GM12878 (cell line): ENCODE measurements at places on chromosomes 1 and 21.

DNA sequence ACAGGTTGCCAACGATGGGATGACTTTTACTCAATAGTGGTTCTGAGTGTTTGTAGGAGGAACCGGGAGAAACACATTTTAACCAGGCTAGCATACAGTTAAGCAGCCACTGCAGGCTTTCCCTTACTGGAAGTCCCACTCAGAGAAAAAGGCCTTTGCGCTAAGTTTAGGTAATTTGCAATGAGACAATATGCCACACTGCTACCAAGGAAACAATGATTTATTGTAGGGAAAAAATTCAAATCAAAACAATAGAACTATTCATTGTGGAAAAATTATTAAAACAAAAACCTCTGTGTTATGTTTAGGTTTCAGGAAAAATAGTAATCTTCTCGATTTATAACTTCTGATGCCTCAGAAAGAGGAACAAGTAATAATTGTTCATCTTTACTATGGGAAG, 51.4 kb upstream of the CR2 start:
- no peak for DNase-seq

DNA sequence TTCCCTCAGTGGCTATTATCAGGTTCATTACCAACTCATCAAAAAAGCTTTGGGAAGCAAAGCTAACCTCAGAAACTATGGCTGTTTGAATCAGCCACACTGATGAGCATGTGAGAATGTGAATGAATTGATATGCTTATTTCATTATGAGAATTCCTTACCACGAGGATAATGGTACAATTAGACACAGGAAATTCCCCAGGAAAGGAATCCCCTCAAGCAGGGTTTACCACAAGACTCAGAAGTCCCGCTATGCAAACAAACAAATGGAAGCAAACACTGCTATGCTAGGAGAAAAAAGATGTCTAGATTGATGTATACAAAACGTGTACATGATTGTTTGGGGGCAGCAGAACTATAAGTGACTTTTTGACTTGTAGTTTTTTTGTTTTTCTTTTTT, 205.0 kb downstream of the HMCN1 start:
- DNase-seq, result no peak

- DNase-seq, result no peak
Observed at GRCh38 chr1:54813485-54814125, 12.5 kb upstream of the TTC22 start.

GRCh38 chr1:229579059-229579673, 20.7 kb upstream of the ABCB10 start:
- DNase-seq, result peak; percentile 41

DNA sequence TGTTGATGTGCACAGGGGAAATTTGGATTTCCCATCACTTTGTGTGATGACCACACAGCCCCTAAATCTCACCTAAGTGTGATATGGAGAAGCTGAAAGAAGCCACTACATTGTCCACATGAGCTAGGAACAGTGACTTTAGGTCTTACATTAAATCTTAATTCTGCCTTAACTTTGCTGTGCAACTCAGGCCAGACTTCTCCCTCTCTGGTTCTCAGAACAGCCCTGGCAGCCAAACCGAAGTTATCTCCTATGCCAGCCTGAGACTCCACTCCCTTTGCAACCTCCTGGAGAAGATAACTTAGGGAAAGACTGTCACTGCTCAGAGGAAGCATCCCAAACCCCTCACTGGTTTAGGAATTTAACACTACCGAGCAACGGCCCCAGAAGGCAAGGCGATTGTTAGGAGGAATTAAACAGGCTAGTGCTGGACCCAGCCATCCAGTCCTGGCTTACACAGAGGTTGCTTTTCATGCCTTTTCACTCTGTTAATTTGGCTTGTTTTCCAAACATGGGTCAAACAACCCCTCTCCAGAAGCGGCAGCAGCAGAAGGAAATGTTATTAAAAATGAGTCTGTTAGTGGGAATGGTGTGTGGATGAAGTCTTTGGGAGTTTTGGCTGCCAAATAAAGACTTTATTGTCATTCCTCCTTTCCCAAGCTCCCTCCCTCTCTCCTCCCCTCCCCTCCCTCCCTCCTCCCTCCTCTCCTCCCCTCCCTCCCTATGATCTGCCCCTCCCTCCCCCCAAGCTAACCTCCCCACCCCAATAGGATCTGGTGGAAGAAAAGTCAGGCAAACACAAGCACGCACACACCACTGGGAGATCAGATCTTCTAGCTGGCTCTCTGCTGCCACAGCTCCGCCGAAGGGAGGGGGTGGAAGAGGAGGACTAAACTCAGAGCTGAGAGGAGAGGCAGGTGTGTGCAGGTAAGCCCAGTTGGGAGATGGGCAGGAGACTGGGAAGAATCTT, at the start of gene PRELP:
Gene PRELP, plus strand, starts transcription at position 795 of the 970 bp plus-strand sequence. CDS start 7,379 bp downstream, outside the sequence.
- no peak for DNase-seq

- DNase-seq, result no peak
Observed at GRCh38 chr1:201678264-201679101, 139.6 kb downstream of the NAV1 start.

GRCh38 chr21:38228115-38228514, 28.7 kb upstream of the KCNJ15 start:
- DNase-seq, result no peak

DNA sequence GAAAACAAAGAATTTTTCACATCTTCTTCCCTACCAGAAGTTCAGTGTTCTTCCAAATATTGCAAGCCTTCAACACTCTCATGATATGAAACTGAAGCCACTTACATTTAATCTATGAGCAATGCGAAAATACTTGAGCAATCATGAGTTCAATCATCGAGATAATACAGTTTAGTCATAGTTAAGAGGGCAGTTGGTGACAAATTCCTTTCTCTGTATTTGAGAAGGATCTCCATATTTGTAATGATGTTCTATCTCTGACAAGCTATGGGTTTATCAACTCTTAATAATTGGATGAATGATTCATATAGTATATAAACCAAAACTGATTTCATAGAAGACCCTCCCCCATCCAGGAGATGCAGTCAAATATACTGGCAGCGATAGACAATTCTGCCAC, 29.7 kb upstream of the PYHIN1 start:
- no peak for DNase-seq

DNA sequence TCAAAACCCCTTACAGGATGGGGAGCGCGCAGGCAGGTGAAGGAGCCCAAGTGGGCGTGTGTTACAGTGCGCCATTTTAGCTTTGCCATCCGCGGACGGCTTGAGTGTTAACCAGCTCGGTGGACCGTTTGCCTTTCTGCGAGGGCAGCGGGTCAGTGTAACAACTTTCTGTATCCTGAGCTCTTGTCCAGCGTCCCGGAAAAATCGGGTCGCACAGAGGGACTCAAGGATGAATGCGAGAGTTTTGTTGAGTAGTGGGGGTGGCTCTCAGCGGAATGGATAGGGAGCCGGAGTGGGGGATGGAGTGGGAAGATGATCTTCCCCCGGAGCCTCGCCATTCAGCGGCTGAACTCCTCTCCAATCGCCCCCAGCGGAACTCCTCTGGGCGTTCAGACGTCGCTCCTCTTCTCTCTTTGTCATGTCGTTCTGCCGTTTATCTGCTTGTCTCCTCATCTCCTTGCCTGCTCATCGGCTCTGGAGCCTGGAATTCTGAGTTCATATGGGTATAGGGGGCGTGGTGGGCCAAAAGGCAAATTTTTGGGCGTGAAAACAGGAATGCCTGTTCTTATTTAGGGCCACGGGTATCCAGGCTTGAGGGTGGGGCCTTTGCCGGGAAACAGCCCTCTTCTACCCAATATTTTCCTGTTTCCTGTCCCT, 295.4 kb downstream of the CTH start:
- no peak for DNase-seq

DNA sequence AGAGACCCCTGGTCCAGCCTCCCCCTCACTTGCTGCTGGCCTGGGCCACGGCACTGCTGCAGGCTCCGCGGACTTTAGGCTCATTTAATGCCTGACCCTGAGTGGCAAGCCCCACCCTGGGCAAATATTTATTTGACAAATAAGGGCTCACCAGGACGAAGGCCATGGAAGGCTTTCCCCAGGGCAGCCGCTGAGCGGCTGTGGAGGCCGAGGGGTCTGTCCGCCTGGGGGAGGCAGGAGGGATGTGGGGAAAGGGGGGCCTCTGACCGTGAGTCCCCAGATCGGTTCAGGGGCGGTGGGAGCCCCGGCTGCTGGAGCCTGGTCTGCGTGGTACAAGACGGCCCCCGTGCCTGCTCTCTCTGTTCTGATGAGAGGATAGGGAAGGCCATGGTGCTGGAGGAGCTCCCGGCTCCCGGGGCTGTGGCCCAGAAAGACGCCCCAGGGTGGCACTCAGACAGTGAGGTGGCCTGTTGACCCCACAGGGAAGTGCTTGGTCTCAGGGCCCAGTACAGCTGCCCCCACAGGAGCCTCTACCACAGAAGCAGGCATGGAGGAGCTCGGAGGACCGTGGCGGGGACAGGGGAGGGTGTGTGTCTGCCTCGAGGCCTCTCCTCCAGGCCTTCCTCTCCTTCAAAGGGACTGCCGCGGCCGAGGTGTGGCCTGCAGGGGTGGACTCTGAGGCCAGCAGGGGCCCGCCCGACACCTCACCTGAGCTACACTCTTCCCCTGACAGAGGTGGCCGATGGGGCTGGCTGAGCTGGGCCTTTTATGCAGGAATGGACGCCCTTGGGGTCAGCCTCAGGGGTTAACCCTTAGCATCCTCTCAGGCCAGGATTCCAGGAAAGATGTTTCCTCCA, 9.1 kb upstream of the C1orf159 start:
- no peak for DNase-seq

GRCh38 chr1:229114315-229114714, 156.6 kb upstream of the RAB4A start:
- DNase-seq, result no peak

- DNase-seq, result no peak
Observed at GRCh38 chr1:8831340-8831739, 13.9 kb upstream of the RERE start.

DNA sequence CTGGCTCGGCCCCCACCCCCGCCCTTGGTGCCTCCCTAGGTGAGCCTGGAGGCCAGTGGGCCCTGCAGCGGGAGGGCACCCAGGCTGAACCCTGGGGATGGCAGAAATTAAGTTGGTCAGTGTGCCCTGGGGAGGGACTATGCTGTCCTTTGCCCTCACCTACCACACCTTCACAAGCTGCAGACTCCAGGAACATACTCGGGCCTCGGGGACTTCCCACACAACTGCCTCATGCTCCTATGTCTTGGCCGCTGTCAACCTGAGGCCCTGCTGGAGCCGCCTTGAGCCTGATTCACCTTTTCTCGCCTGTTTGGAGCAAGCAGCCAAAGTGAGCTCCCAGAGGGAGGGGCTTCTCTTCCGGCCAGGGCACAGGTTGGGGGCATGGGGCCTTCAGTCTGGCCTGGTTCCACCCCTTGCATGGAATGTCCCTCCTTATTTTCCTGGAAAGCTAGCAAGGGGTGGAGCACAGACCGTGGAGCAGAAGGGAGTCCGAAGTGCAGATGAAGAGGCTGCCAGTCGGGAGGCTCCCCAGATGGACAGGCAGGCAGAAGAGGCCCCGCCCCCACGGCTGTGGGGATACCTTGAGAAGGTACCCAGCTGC, 24.7 kb downstream of the KNCN start:
- DNase-seq, result no peak

GRCh38 chr1:82162486-82163420, 362.0 kb downstream of the ADGRL2 start:
- no peak for DNase-seq

- DNase-seq, result no peak
Observed at GRCh38 chr1:205914155-205914507, 29.1 kb downstream of the SLC26A9 start.

- DNase-seq, result no peak
Observed at GRCh38 chr1:226457307-226457712, 49.4 kb upstream of the PARP1 start.

- no peak for DNase-seq
Observed at GRCh38 chr21:45244799-45245340, 42.8 kb downstream of the POFUT2 start.

GRCh38 chr1:69121723-69122122, 446.0 kb upstream of the LRRC7 start:
- no peak for DNase-seq

- DNase-seq, result no peak
Observed at GRCh38 chr1:193525411-193525810, 339.0 kb upstream of the B3GALT2 start.

DNA sequence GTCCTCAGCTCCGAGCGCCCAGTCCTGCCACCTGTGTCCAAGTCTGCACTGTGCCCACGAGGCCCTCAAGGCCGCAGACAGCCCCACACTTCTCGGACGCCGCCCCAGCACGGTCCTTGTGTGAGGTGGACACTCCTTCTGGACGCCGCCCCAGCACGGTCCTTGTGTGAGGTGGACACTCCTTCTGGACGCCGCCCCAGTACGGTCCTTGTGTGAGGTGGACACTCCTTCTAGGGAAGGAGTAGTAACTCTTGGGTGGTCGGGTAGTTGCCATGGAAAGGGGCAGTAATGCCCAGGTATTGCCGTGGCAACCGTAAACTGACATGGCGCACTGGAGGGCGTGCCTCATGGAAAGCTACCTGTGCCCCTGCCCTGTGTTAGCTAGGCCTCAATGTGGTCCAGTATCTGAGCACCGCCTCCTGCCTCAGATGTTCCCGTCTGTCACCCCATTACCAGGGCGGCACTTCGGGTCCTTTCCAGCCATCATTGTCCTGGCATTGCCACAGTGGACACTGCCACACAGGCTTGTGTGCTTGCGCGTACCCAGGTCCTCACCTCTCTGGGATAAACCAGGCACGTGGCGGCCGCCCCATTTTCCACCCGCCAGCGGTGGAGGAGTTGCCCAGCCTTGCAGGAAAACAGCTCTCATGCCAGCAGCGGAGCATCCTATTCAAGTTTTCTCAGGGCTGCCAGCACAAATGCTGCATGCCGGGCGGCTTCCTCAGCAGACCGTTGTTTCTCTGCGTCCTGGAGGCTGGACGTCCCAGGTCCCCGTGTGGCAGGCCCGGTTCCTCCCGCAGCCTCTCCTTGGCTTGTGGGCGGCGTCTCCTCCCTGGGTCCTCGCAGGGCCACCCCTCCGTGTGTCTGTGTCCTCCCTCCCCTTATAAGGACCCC, 40.8 kb upstream of the POFUT2 start:
- no peak for DNase-seq

DNA sequence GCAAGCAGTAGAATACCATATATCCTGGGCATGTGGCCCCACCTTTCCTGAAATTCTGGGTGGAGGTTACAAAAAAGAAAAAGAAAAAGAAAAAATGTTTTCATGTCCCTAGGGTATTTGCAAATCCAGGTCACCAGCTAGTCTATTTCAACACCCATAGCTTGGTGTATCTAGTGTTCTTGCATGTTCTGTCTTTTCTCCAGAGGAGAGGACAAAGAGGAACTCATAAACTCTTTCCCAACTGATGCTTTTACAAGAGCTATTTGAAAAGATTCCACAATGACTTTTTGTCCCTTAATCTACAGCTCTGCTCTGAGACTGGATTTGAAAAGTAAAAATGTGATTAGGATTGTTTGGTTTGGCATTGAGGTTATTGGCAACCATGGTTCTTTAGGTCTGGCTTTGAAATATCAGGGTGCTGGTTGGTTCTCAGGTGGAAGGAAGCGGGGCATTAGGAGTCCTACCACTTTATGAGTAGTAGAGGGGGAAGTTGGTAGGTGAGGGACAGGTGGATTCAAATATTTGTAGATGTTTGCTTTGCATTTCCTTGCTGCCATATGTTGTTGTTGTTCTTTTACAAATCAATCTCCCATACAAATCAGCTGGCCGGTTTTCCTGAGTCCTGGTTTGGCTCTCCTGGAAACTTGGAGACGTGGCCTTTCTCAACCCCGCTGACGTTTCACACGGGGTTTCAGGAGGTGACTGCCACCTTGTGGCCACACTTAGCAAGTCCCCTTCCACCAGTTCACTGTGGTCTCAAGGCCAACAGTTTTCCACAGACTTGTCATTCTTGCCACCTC, 126.7 kb upstream of the KIAA0040 start:
- DNase-seq, result peak; percentile 37

- no peak for DNase-seq
Observed at GRCh38 chr1:1344655-1345361, 4.4 kb downstream of the DVL1 start.
